T-helper 1 cell (primary cell): ENCODE measurements at places on chromosomes 5 and 9.

DNA sequence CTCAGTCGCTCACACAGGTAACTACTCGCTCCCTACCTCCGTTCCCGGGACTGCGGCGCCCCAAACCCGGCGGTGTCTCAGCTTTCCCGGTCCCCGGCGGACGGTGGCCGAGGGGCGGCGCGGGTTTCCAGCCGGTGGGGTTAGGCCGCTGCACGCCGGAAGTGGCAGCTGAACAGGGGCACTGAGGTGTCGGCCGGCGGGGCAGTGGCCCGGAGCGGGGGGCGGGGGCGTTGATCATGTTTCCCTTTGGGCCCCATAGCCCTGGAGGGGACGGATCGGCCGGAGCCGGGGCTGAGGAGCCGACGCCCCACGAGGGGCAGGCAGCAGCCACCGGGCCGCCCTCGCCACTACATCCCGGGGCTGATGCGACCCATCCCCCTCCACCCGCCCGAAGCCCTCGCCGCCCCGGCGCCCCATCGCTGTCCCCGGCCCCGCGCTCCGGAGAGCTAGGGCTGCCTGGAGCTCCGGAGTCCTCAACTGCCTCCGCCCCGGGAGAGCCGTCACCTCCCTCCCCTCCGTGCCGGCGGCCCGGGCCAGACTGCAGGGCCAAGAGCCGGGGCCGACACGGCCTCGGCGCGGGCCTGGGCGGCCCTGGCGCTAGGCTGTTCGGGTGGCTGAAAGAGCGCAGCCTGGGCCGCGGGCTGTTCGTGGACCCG lies at the start of gene DCAF10:
TSS of gene DCAF10 (plus strand) at position 167 of the 656 bp plus-strand sequence. CDS start at position 237, 70 bp downstream.
- DNase-seq: peak; percentile 69

DNA sequence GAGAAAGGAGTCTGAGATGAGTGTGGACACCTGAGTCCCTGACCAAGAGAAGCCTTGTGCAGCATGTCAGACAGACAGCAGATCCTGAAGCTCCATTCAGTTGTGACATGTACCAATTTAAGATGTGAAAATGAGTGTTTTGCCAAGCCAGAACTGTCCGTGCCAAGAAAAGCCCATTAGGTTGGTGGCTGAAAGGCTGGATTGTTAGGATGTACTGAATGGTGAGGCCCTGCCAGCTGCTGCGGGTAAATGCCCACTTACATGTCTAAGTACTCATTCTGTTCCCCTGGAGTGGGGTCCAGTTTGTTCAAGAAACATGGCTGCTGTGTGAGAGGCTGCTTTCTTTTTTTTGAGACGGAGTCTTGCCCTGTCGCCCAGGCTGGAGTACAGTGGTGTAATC lies 14.6 kb downstream of the DAPK1 start:
- no peak for DNase-seq

GRCh38 chr5:14138608-14139540 lies 4.3 kb upstream of the TRIO start:
- DNase-seq: no peak

- DNase-seq: no peak
These were observed 5.1 kb upstream of the TESK1 start for GRCh38 chr9:35599763-35600604.

DNA sequence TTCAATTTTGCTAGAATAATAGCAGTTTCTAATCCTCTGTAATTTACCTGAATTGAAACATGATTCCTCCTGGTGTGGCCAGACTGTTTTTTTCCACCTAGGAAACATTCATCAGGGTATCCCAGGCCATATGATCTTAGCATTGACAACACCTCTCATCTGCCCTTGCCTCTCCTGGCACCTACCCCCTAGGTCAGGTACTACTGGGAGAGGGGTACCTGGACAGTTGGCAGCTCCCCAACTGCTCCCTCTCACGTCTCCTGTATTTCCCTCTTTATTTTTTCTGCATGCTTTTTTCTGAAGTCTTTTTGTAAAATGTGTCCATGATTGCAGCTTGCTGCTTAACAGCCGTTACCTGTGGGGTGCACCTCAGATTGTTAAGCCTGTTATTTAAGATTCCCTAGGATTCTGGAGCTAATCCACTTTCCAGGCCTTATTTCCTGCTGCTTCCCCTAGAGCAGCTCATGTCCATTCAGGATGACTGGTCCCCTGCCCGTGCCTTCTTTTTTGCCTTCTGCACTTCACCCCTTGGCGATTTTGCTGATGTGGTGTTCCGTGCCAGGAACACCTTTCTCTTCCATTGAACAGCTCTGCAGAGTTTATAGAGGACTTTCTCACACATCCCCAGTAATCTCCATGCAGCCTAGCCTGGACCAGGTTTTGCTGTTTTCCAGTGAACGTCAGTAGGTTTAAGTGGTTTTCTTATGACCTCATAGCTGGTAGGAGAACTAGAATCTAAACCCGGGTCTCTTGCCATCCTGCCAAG lies 33.6 kb downstream of the SNX30 start:
- DNase-seq: no peak

DNA sequence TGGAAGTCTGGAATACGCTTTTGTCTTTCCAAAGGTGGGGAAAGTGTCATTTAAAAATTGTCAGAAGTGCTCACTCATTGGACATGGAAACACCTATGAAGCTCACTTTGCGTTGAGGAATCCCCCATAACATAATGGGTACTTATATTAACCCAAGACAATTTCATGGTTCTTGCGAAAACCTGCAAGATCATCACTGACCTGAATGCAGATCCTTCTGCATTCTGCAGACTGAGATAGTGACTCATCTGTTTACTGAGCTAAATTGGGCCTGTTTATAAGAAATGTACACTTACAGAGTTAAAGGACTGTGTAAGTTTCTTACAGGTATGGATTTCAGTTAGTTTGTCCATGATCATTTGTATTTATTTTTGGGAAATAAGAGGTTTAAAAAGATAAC lies 153.0 kb downstream of the HMHB1 start:
- DNase-seq: no peak
